ENCODE measurements at places on chromosomes 2 and 18.

GRCh38 chr2:137964066-137964858, at the start of gene HNMT:
Gene HNMT, plus strand, starts transcription at chr2:137964473. Its CDS starts 19 bp downstream, at chr2:137964492.
- DNase-seq, result peak; percentile 12

GRCh38 chr18:32612651-32613050, 142.0 kb upstream of the GAREM1 start:
- no peak for DNase-seq

- no peak for DNase-seq
Observed at GRCh38 chr18:62988471-62988870, 273.1 kb downstream of the PHLPP1 start.

- no peak for DNase-seq
Observed at GRCh38 chr18:79616651-79617510, 62.7 kb upstream of the CTDP1 start.

GRCh38 chr18:56021136-56021808, 433.3 kb upstream of the TCF4 start:
- DNase-seq, result no peak

DNA sequence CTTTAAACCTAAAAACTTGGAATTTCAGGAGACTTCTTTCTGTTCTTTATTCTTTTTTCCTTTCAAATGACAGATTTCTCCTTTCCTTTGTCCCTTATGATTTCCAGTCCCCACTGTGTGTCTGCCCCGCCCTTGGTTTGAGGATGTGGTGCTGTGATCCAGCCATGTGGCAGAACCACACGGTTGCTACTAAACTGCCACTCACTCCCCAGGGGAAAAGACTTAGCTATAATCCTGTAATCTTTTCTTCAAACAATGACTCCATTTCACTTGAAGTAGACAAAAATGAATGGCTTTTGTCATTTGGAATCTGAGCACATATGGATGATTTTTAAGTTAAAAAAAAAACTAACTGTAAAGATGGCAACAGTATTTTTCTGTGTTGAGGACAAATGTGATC, 76.2 kb upstream of the STAM2 start:
- DNase-seq, result no peak

DNA sequence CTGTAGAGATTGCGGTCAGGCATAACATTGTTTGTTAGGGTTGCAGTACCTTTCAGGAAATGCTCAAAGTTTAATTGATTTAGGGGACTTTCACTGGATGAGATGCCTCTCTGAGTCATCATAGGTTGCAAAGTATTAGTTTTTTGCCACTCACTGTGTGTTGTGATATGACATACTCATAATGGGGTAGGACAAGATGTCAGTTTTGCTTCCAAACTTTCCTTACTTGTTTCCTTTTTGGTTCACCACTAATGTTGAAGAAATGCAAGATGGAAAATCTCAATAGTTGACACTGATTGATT, 35.0 kb upstream of the PTH2R start:
- no peak for DNase-seq

- no peak for DNase-seq
Observed at GRCh38 chr18:2059336-2059735, 512.0 kb downstream of the METTL4 start.

DNA sequence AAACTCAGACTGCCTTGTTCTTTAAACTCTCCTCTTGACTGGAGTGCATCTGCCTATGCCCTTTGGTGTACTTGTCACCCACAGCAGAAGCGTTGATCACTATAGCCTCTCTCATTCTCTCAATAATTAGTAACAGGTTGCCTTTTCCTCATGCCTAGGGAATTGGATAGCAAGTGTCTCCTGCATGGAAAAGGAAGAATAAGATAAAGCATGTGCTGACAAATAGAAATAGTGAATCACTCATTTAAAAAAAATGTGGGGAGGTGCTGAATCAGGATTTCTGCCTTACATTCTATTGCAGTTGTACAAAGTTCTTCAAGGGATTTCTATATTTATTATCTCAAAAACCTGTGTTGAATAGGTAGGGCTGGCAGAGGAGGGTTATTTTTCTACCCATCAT, 323.0 kb downstream of the TXNL1 start:
- DNase-seq, result no peak

DNA sequence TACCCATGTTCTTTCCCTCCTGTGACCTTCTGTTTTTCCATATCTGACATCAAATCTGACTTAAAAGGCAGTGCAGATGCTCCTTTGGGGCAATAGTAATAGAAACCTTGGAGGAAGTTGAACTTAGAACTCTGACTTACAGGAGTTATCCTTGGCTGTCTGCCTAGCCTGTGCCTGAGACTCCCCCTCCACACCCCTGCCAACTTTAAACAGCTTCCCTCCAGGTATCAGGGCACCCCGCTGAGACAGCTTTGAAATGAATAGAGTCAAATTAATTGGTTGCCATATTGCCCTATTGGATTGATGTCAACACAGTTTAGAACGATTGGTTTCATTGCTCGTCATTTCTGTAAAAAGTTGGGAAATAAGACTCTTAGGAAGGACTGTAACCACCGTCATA, 322.0 kb downstream of the PRKCE start:
- DNase-seq, result peak; percentile 26

- no peak for DNase-seq
Observed at GRCh38 chr2:224948859-224949258, 93.4 kb downstream of the DOCK10 start.

GRCh38 chr18:74256190-74256589, 35.6 kb downstream of the CYB5A start:
- DNase-seq, result no peak

DNA sequence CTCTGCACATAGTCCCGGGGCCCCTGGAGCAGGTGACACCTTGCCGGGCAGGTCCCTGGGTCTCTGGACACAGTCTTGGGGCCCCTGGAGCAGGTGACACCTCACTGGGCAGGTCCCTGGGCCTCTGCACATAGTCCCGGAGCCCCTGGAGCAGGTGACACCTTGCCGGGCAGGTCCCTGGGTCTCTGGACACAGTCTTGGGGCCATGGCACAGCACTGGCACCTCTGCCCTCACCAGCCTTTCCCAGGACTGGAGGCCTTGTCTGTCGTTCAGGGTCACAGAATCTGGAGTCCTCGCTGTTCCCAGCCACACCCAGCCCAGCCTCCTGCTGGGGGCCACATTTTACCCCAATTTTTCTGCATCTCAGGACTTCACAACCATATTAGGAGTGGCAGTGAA, 2.2 kb downstream of the TPO start:
- no peak for DNase-seq

DNA sequence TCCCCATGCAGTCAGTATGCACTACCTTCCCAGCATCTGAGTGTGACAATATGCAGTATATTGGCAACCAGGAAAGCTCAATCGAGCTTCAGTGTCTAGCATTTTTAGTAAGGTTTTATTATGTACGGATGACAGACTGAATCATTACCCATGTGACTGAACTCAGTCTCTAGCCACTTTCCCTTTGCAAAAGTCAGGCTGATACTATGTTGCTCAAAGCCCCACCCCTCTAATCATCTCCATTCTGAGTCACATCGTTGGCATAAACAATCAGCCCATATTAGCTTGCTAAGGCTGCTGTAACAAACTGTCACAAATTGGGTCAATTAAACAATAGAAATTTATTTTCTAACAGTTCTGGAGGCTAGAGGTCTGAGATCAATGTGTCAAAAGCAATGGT, 25.8 kb upstream of the SRD5A2 start:
- no peak for DNase-seq

- no peak for DNase-seq
Observed at GRCh38 chr2:30422444-30423040, 24.5 kb upstream of the LCLAT1 start.

DNA sequence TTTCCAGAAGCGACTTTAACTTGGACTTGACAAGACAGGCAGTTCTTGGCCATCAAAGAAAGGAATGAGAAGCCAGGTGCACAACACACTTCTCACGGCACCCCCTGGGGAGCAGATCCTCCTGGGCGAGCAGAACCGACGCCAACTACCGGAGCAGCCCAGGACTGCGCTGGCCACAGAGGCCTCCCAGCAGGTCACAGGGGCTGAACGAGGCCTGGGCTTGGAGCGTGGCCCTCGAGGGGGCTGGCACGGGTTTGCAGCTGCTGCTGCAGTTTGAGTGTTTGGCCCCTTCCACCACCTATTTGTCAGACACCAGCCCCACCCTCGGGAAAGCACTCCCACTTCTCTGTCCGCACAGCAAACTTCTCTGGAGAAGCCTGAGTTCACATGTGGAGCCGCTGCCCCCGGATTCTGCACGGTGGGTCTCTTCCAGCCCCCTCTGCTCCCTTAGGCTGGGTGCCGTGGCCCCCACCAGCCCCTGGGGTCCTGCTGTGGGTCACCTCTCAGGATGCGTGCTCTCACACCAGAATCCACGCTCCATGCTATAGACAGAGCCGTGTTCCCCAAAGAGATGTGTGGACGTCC, 306.7 kb upstream of the SALL3 start:
- DNase-seq, result no peak

DNA sequence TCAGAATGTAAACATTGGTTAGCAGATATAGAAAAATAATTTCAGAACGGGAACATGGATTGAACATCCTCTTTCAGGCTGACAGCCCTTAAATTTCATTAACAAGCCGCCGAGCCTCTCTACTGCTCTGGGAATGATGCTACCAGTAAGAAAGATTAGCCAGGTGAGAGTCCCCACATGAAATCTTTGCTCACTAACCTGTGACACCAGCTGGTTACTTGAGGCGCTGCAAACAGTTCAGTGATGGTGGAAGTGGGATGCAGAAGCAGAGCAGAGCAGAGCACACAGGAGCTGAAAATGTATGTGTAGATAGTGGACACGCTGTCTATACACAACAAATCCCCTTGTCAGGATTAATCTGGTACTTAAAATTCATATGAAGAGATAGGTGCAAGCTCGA, 721.1 kb downstream of the DPP10 start:
- DNase-seq, result no peak

- no peak for DNase-seq
Observed at GRCh38 chr2:71721362-71721665, 268.0 kb downstream of the DYSF start.

DNA sequence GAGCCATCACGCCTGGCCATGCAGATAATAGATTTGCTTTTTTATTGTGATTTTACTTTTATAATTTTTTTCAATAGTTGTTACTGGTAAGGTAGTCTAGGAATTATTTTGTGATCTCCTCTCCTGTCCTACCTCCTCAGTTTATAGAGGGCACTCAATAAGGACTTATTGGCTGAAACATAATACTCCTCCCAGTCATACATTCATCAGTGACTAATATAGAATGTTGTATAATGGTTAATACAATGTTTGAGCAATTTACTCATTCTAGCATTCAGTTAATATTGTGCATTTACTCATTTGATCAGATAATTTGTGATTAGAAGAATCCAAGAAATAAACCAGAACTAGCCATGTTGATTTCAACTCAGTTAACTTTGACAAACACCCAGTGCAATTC, 25.8 kb upstream of the PPP3R1 start:
- DNase-seq, result no peak

- DNase-seq, result no peak
Observed at GRCh38 chr2:101949304-101949703, 42.5 kb upstream of the IL1R2 start.

- no peak for DNase-seq
Observed at GRCh38 chr18:21164548-21165095, 53.0 kb upstream of the ROCK1 start.

- DNase-seq, result peak; percentile 67
Observed at GRCh38 chr2:69082430-69082997, 69.5 kb downstream of the ANTXR1 start.

DNA sequence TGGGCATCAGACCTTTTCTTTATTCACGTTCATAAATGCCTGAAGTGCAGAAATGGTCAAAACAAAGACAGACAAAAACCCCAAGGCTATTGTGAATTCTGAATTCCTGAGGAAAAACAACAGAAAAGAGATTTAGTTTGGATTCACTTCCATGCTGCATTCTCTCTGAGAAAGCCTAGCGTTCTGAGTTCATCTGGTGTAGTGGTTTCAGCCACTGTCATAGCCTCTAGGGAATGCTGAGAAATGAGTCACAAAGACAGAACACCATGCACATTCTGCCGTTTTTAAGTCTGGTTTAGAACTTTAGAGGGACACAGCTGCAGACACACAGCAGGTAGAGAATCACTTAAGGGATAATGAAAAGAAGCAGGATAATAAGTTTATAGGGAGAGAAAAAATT, 93.8 kb downstream of the LRP1B start:
- DNase-seq, result peak; percentile 2

- DNase-seq, result no peak
Observed at GRCh38 chr2:189628817-189629530, 32.3 kb upstream of the ASNSD1 start.

DNA sequence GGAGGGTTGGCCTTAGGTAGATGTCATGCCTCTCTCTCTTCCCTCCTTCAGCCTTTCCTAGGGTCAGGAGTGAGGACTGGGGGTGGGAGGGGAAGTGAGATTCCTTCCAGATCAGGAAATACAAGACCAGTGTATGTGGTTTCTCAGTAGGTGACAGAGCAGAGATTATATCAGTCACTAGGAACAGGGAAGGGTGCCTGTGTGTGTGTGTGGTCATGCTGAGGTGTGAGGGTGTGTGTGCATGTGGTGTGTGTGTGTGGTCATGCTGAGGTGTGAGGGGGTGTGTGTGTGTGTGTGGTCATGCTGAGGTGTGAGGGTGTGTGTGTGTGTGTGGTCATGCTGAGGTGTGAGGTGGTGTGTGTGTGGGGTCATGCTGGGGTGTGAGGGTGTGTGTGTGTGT, 259.8 kb downstream of the LOXHD1 start:
- no peak for DNase-seq

DNA sequence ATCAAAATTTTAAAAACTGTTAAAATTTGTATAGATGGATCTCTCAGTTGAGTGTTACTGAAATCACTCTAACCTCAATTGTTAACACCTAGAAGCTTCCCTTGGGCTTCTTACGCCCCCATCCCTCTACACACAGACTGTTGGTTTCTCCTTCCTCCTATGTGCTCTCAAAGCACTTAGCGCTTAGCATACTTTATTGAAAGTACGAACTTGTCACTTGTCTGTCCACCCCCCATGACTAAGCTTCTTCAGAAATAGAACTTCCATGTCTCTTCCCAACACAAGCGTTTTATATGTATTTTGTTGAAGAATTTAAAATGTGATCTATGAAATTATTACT, 441 bp downstream of the MPHOSPH10 start:
- no peak for DNase-seq

- DNase-seq, result no peak
Observed at GRCh38 chr2:46471019-46471583, 8.3 kb upstream of the TMEM247 start.

DNA sequence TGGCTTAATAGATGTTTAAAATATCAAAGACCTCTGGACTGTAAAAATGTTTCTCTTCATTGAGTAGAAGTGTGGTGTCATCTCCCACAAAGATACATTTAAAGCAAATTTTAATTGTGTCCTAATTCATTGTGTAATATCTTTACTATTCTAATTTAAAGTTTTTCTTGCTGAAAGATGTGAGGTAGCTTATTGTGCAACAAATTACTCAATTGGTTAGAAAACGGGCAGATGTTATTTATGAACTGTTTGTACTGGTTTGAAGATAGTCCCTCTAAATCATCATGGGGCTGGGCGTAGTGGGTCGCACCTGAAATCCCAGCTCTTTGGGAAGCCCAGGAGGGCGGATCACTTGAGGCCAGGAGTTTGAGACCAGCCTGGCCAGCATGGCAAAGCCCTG, 65.3 kb downstream of the CYBRD1 start:
- no peak for DNase-seq

- no peak for DNase-seq
Observed at GRCh38 chr2:24272161-24272802, 88.1 kb downstream of the ITSN2 start.

GRCh38 chr2:98382739-98383138, 36.5 kb downstream of the CNGA3 start:
- no peak for DNase-seq

- DNase-seq, result no peak
Observed at GRCh38 chr2:24768013-24768412, 25.2 kb downstream of the PTRHD1 start.
